NCI-H2081 treated with DMSO at 0.1 percent for 48 hours (cell line): ENCODE measurements at places on chromosomes 11 and 22.

DNA sequence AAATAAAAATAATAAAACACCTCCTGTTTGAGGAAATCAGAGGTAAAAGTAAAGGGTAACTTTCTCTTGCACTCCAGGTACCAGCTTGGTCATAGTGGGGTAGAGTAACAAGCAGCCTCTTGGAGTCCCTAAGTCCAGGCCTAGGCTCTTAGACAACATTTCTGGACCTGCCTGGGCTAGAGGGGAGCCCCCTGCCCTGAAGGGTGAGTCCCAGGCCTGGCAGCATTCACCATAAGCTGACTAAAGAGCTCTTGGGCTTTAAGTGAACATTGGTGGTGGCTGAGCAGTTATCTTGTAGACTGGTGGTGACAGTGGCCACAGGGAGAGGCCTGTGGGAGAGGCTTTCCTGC is 18.6 kb upstream of the OR56A3 start:
- DNase-seq: no peak

DNA sequence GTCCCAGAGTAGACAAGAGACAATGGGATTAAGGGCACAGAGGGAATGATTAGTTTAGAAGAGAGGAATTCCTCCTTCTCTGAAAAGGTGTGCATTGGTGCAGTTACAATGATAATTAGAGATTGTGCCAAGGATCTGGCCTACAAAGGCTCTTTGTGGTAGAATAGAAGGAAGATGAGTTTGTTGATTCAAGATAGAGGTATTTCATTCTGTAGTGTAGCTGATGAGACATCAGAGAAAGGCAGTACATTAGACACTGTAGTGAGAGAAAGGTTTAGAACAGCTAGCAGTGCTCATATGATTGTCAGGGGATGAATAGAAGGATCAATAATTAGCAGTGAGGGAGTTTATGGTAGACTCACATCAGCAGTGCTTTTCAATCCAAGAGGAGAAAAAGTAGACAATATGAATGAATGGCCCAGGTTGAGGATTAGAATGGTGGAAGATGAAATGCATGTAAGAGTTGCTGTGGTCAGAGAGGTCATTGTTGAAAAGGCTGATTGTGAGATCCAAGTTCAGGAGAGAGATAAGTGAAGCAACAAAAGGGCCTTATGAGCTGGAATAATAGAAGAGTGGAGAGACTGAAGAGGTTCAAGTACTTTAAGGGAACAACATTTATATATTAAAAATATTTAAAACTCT is 28.9 kb downstream of the SIK2 start:
- no peak for DNase-seq

GRCh38 chr11:111916768-111917167 is 1.9 kb upstream of the C11orf52 start:
- DNase-seq: no peak

GRCh38 chr11:58285483-58286040 is 17.5 kb upstream of the OR10W1 start:
- no peak for DNase-seq

- DNase-seq: no peak
Observed at GRCh38 chr11:113417428-113417827, 29.8 kb downstream of the ANKK1 start.

- DNase-seq: no peak
Observed at GRCh38 chr22:35918456-35918855, 110.2 kb downstream of the RBFOX2 start.

DNA sequence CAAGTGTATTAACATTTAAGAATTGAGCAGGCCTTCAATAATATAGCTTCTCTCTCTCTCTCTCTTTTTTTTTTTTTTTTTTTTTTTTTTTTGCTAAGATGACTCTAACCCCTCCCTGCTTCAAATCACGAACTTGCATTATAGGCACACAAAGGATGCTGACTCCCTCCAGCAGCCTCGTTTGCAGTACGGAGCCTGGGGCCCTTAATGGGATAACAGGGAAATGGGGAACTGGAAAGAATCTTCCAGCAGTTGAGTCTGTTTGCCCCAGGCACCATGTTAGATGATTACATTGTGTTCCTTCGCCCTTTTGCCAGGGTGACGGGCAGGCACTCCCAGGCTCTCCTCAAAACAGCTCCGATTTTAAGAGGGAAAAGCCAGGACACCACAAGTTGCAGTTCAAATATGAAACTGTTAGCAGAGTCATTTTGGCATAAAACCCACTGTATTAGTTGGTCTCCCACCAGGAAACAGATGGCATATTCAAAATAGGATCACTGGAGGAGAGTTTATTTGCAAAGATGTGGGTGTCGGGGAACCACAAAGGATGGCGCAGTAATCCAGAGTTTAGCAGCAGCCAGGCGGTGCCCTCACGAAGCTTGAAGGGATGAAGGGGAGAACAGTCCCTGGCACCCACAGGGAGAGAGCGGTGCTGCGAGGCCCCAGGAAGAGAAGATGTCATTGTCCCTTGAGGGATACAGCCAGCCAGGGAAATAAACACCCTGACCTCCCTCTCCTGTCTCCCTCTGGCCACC is 26.5 kb upstream of the TREH start:
- no peak for DNase-seq

DNA sequence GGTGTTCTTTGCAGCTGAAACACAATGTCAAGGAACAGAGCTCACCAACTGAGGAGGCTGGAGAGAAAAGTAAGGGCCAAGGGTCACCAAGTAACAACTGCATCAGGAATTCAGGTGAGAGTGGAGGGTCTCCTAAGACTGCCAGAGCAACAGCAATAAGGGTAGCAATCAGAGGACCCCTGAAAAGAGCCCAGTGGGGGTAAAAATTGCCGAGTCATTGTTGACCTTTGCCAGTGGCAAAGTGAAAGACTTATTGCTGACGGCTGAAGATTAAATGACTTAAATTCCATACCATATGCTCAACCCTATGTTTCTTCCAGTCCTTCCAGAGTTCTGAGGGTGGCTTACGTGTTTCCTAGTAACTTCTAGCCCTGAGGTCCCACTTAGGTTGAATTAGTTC is 51.9 kb upstream of the ARHGAP42 start:
- DNase-seq: no peak
